ENCODE measurements at places on chromosomes 3 and 15.

GRCh38 chr3:52022323-52023100 lies 26.8 kb upstream of the RPL29 start:
- no peak for DNase-seq

- no peak for DNase-seq
These were observed 846 bp upstream of the POLG start for GRCh38 chr15:89335298-89336041.

DNA sequence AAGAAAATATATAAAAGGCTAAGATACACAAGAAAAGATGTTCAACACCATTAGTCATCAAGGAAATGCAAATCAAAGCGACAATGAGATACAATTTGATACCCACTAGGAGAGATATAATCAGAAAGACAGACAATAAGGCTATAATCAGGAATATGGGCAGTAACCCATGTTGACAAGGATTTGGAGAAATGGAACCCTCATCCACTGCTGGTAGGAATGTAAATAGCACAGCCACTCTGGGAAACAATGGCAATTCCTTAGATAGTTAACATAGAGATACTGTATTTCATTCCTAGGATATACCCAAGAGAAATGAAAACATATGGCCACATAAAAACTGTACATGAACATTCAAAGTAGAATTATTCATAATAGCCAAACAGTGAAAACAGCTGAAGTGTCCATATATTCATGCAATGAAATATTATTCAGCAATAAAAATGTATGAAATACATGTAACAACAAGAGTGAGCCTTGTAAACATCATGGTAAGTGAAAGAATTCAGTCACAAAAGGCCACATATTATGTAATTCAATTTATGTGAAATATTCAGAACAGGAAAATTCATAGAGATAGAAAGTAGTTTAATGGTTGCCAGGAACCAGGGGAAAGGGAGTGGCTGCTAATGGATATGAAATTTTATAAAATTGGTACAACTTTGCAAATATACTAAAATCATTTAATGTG lies 18.2 kb upstream of the COL8A1 start:
- DNase-seq = no peak

DNA sequence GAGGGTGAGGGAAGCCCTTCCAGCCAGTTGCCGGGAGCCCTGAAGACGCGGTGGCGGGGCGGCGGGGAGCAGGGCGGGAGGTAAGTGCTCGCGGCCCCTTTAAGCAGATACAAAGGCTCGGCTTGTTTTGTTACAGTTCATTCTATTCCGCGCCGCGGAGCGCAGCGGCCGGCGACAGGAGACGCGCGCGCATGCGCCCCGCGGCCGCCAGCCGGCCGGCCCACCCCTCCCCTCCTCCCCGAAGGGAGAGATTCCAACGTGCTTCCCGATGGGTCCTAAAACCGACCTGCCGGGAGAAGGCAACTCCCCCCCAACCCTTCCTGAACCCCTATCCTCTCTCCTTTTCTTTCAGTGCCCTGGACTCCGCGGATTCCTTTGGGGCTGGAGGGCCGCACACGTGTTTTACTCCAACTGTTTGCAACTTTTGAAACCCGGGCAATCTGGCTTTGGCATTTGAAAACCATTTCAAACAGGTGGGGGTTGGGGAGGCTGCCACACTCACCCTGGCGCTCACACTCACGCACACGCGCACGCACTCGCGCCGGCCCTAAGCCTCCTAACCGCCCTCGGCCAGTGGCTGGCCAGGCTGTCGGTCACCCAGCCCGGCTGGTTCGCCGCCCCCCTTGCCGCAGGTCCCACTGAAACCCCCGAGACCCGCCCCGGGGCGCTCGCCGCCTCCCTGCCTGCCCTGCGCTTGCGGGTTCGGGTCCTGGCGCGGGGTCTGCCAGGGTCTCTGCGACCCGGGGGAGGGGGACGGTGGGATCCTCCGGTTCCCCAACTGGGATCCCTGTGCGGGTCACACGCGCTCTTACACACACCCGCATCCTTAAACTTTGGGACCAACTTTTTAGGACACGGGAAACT lies at the start of gene MAGI1:
TSS of gene MAGI1 (minus strand) at position 193 of the 864 bp plus-strand sequence. CDS start 610 bp downstream, outside the sequence.
- DNase-seq = peak; percentile 96

DNA sequence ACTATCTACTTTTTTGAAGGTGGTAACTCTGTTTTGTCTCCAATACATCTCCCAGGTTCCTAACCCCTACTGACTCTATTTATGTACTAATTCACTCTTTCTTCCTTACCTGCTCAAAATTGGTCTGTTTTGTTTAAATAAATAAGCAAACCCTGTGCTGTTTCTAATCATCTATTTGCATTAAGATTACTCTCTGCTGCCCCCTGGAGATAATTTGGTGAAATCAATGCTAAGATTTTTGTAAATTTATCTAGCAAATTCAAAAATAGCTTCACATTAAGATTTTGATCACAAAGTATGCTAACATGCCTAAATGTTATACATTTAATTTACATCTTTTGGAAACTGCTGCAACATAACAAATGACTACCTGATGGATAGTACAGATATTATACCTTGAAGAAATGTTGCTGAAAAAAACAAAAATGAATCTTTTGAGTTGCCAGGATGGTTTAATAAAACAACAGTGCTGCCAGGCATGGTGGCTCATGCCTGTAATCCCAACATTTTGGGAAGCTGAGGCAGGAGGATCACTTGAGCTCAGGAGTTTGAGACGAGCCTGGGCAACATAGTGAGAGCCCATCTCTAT lies 4.4 kb upstream of the CD200R1 start:
- peak; percentile 26 for DNase-seq

DNA sequence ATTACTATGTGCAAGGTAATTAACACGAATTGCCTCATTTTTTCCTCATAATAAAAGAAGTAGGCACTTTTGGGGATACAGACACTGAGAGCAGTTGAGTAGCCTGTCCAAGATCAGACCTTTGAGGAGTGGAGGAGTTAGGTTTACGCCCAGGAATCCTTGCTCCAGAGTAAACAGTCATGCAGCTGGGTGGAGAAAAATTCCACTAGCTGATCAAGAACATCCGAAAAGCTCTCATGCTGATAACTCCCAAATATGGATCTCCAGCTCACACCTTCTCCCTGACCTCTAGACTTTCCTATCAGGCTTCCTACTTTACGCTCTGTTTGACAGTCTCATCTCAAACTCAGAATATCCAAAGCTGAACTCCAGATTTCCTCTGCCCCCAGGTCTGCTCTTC lies 53.3 kb downstream of the ST6GAL1 start:
- no peak for DNase-seq

DNA sequence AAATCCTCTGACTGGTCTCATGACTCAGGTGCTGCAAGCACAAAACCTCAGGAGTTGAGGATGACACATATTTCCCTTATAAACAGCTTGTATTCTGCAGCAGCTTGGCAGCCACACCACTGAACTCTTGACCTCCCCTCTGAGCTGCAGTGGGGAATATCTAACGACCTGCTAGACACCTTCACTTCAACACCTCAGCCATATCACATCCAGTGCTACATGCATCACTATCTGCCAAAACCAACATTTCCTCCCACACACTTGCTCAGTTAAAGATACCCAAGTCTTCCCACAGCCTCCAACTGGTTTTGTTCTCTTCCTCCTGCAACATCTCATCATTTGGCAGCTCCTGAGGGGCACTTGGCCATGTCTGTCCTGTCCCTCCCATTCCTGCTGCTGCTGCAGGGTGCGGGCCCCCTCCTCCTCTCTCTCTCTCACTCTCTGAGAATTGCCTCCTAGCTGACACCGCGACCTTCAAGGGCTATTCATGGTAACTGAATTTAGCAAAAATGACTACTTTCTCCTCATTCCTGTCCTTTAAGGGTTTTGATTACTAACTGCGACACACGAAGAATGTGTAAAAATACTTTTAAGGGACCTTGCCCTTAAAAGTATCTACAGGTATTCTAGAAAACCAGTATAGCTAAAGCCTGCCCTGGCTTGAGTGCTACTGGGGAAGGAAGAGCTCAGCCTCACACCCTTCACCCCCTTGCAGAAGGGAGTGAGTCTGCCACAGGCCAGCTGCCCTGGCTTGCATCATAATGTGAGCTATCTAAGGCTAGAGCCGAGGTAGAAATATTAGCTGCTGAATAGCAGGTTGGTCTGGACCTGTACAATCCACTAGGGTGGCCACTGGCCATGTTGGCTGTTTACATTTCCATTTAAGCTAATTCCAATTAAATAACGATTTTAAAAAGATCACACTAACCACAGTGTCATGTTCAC lies 5.0 kb upstream of the CCR9 start:
- no peak for DNase-seq

DNA sequence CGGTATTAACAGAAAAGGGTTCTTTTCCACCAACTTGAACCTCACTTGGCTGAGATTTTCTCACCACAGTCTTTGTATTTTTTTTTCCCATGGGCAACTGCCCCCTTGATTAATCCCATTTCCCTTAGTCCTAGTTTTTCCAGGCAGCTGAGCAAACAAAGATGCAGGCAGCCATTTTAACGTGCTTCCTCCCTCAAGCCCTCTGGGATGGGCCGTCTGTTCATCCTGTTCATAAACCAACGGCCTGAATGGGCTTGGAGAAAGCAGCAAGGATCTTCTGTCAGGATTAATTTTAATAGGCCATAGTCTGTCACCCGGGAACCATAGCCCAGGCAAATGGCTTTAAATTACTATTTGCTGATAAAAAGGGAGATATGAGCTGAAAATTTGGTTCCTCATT lies 10.4 kb upstream of the POLR2M start:
- no peak for DNase-seq

DNA sequence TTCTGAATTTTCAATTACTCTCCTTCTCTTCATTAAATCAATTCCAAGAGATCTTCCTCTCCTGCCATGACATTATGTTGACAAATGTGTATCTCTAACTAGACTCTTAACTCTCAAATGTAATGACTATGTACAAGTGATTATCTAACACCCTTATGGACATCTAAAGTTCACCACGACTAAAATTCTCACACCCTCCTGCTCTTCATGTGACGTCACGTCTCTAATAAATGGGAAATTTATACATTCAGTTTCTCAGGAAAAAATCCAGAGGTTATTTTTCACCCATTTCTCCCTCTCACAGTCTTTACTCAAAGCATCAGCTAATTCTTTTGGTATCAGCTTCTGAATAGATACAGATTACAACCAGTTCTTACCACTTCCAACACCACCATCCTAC lies 237.5 kb upstream of the EPHA6 start:
- no peak for DNase-seq

DNA sequence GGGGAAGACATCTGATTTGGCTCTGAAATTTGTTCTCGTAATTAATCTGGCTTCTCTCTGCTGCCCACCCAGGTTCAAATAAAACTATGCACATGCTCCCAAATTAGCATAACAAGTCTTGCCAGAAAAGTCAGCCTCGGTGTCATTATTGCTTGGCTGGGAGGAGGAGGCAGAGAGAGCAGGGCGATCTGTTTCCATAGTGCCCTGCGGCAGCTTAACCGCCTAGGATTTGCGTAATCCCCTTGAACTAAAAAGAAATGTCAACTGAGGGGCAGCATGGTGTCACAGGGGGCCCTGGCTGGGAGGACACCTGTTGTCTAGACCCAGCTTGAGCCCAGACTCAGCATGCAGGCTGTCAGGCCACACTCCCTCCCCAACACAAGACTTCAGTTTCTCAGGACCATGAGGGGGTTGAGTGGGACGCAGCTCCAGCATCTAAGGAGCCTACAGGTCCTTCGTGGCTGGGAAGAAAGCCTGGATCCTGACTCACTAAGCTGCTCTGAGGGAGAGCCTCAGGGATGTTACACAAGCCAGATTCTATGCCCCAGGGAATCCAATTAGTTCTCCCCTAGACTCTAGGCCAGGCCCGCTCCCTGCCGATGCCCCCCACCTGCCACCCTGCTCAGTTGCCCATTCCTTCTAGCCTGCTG lies 17.3 kb downstream of the MRPS11 start:
- DNase-seq = no peak

GRCh38 chr3:149820183-149820582 lies 7.2 kb downstream of the RNF13 start:
- DNase-seq = no peak

DNA sequence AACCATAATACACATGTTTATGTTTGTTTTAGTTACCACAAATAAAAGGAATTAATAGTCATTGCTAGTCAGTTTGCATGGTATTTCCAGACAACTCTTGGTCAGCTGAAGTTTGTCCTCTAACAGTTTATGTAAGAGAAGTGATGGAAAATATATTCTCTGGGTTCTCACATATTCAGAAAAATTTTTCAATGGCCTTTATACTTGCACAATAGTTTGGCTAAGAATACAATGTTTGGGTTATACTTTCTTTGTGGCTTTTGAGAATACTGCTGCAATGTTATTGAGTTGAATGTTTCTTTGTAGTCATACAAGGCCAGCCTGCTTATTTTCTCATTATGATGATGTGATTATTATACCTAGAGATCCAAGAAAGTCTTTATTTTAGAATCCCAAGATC lies 133.9 kb downstream of the RAP2B start:
- no peak for DNase-seq

- DNase-seq = no peak
These were observed 313.4 kb downstream of the CNTN3 start for GRCh38 chr3:74301056-74301455.

DNA sequence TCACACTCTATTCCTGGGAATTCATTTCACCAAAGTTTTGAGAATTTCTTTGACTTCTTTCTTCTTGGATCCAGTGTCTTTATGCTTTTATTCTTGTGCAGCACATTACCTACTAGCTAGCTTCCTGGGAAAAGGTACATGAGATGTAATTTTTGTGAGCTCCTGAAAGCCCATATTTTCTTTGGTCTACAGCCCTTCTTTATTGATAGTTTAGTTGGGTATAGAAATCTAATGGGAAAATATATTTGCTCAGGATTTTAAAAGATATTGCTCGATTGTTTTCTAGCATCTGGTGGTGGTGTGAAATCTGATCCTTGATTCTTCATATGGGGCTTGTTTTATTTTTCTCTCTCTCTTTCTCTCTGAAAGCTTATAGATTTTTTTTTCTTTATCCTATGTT lies 45.8 kb downstream of the FOXB1 start:
- DNase-seq = no peak

DNA sequence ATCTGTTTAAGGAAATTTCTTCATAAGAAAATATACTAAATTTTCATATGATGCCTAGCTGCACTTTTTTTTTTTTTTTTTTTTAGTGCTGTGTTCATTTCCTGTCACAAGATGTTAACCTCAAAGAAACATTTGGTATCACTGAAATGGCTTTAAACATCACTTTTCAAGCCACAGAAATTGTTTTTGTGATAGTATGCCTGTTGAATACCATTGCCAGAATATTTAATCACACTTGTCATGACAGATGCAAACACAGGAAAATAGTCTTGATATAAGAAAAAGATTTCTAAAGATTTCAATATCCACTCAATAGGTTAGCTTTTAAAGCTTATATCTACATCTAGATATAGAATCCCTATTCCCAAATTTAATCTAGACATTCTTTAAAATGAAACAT lies 608.5 kb upstream of the AGTR1 start:
- no peak for DNase-seq
